ENCODE measurements at places on chromosomes 2 and 18.
A peak's percentile ranks its signal among the peaks of the same experiment; 100 is the strongest.

GRCh38 chr2:152426801-152427200 lies 91.8 kb downstream of the FMNL2 start:
- peak; percentile 30 for DNase-seq

- no peak for DNase-seq
Measured at GRCh38 chr2:157691695-157692094, 63.0 kb upstream of the ACVR1C start.

- no peak for DNase-seq
Measured at GRCh38 chr2:210922419-210922818, 366.0 kb downstream of the CPS1 start.

GRCh38 chr2:190530248-190530900 lies 4.1 kb downstream of the NEMP2 start:
- peak; percentile 41 for DNase-seq

GRCh38 chr2:225920621-225921220 lies 521.2 kb downstream of the NYAP2 start:
- no peak for DNase-seq
